ENCODE measurements at places on chromosomes 6 and 20. TPM values are rescaled to one million over a fixed set of nuclear protein-coding genes. Genes with fewer than 3 reads are reported as not detected.

GRCh38 chr20:44544263-44544662 is 22.4 kb upstream of the SERINC3 start:
- DNase-seq, result no peak

DNA sequence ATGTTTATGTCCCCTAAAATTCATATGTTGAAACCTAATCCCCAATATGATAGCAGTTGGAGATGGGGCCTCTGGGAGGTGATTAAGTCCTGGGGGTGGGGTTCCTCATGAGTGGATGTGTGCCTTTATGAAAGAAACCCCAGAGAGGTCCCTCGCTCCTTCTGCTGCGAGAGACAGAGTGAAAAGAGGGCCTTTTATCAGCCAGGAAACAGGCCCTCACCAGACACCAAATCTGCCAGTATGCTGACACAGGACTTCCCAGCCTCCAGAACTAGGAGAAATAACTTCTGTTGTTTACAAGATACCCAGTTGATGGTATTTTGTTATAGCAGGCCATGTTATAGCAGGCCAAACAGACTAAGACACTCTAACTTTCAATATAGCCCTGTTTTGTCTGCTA is 100.9 kb upstream of the NFATC2 start:
- DNase-seq, result no peak

GRCh38 chr6:167737205-167737830 is 89.4 kb upstream of the AFDN start:
- no peak for DNase-seq

- DNase-seq, result peak; percentile 74
These were observed 95.6 kb downstream of the LAMP5 start for GRCh38 chr20:9609887-9610502.

OTOR gene
- not detected for total RNA-seq

GRCh38 chr6:15504581-15505350 is 158.1 kb downstream of the DTNBP1 start:
- DNase-seq, result peak; percentile 90

- no peak for DNase-seq
These were observed 545.4 kb upstream of the JAG1 start for GRCh38 chr20:11219192-11219591.

DNA sequence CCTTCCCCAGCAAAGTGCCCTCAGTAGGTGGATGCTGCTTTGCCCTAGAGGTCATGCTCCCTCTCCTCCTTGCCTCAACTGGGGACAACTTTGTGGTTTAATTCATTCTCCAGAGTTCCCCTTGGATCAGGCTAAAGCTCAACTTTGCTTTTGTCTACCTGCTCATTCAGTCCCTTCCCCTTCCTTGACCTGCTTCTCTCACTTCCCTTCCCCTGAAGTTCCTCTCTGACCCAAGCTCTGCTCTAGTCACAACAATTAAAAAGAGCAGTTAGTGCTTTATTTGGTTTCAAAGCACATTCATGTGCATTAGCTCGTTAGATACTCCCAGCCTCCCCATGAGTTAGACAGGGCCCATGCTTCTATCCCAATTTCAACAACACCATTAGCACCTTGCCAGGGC is 71.3 kb downstream of the DZANK1 start:
- no peak for DNase-seq

- DNase-seq, result peak; percentile 58
These were observed 89.0 kb downstream of the CDS2 start for GRCh38 chr20:5215672-5216304.

- no peak for DNase-seq
These were observed 53.1 kb downstream of the PSMG4 start for GRCh38 chr6:3311826-3312225.

CLIC1 gene
- total RNA-seq, result 1,153 TPM

DNA sequence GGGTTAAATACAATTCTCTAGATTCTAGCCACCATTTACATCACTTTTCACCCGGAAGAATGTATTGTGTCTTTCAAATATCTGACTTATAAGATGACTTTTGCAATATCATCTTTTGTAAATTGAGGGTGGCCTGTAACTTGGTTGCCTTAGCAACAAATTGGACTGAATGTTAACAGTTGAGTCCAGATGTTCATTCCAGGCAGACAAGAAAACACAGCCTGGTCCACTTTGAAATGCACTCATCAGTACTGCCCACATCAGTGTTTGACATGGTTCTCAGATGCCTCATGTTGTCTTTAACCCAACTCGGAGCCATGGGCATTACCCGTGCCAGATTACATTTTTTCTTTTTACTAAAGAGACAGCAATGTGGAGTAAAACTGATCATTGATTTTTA is 781.6 kb upstream of the CHD6 start:
- no peak for DNase-seq

DNA sequence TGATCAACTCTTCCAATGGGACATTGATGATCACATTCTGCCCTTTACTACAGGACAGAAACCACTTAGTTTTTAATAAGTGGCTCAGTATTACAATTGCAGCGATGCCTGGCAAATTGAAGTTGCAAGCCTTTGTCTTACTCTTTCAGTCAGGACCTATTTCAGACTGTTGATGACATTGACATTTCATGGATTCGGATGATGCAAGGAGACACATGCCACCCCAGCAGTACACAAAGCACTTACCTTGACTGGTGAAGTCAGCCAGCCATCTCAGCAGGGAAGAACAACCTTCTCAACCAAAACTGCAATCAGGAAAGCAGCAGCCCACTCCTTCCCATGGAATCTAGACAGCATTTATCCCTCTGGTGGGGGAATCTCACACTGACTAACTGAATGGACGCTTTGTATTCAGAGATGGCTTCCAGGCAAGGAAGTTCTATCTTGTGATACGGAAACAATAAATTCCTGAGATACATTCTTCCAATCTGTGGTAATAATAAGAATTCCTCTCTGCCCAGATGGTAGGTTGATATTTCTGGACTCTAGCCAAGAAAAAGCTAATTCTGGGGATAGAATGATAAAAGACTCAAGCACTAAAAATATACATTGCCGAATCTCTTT is 24.8 kb downstream of the NFYA start:
- peak; percentile 66 for DNase-seq

TINAG gene
- total RNA-seq, result not detected

COL10A1 gene
- total RNA-seq, result not detected

ROS1 gene
- 0.47 TPM for total RNA-seq

DNA sequence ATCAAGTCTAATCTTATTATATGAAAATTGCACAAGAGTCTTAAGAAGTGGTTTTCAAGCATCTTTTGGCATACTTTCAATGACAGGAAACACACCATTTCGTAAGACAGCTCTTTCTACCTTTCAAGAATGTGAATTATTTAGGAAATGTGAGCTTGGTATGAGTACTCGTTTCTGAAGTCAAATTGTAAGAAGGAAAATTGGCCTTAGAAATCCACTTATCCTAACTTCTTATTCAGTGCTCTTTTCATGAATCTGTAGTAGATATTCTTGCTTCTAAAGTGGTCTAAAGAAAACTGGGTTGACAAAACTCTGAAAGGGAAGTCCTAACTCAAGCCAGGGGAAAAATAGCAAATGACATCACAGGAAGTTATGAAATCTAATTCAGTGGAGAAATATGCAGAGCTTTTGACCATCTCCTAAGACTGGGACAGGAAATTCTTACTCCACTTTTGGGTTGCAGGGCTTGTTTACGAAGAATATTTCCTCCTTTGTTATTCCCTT is 38.5 kb upstream of the OGFRL1 start:
- peak; percentile 59 for DNase-seq

DNA sequence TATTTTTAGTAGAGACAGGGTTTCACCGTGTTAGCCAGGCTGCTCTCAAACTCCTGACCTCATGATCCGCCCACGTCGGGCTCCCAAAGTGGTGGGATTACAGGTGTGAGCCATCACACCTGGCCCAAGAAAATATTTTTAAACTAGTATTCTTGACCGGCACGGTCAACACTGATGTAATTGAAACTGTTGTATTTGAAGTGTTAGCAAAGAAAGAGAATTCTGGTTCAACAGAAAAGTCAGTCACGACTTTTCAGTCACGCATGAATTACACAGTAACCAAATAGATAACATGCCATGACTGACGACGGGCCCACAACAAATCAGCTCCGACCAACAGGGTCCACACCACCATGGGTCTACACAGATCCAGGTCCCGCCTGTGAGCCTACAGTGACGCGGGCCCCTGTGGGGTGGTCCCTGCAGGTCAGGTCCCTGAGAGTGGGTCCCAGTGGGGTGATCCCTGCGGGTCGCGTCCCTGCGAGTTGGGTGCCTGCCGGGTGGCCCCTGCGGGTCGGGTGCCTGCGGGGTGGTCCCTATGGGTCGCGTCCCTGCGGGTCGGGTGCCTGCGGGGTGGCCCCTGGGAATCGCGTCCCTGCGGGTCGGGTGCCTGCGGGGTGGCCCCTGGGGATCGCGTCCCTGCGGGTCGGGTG is 1.0 kb downstream of the GMEB2 start:
- no peak for DNase-seq

- no peak for DNase-seq
These were observed 28.5 kb downstream of the SLX4IP start for GRCh38 chr20:10463622-10464021.

GGTLC1 gene
- total RNA-seq, result not detected

DNA sequence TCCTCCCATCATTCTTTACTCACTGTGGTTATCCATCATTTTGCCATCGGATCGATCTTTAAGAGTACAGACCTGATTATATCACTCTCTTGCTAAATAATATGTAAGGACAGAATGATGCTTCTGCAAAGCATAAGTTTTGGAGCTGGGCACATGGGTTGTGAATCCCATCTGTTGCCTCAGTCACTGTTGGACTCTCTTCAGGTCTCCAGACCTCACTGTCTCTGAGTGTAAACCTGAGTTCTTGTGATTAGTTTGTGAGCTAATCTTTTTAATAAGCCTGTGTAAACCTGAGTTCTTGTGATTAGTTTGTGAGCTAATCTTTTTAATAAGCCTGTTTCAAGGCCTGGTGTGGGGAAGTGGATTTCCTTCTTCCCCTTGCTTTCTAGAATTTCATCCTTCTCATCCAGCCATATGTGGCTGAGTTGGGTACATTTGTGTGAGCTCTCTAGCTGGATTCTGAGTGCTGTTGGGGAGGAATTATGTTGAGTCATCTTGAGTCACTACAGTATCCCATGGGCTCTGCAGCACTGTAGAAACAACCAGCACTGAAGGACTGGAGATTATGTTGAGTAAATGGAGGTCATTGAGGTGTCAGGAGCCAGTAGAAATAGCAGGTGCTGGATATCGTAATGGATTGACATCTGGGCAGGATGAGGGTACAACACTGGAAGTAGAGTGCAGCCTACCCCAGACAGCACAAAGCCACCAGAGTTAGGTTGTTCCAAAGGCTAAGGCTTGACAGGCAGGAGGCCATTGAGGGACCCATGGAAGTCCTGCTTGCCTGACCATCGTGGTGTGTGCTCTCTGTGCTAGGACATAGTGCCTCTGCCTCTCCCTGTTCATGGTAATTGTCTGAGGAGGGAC is 52.4 kb downstream of the SCAND1 start:
- peak; percentile 89 for DNase-seq

POU5F1 gene
- not detected for total RNA-seq

- peak; percentile 72 for DNase-seq
These were observed 8.1 kb downstream of the SYNJ2 start for GRCh38 chr6:157989541-157990289.

- DNase-seq, result peak; percentile 84
These were observed 1.8 kb downstream of the NFKBIE start for GRCh38 chr6:44263354-44264100.

DNA sequence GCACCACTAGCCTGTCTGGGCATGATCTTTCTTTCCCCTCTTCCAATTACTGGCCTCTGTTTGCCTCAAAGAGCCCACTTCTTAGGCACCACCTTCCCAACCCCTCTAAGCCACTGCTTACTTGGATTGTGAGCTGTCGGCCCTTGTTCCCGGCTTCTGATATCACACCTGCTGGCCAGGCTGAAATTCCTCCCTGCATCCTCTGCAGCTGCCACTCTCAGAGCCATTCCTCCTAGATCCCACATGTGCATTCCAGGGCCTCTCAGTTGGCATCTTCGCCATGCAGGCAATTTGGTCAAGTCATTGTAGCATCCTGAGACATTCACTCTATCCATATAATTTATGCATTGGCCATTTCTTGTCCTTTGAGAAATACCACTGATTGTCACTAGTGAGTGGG is 135.9 kb downstream of the OLIG3 start:
- no peak for DNase-seq

TAAR1 gene
- total RNA-seq, result not detected

TRIM27 gene
- total RNA-seq, result 59.1 TPM

DNA sequence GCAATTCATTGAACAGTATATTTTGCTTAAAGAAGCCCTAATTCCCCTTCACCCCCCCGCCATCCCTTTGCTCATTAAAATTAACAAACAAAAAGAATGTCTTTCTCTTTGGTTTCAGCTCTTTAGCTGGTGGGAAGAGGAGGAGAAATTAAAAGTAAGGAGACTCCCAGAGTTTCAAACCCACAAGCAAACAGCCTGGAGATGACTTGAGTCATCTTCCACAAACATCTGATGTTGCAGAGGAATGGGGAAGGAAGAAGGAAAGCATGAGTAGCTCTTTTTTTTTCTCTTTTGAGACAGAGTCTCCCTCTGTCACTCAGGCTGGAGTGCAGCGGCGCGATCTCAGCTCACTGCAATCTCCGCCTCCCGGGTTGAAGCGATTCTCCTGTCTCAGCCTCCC is 189.6 kb downstream of the ADAT2 start:
- no peak for DNase-seq

CCN6 gene
- not detected for total RNA-seq

DPM1 gene
- total RNA-seq, result 247 TPM

DNA sequence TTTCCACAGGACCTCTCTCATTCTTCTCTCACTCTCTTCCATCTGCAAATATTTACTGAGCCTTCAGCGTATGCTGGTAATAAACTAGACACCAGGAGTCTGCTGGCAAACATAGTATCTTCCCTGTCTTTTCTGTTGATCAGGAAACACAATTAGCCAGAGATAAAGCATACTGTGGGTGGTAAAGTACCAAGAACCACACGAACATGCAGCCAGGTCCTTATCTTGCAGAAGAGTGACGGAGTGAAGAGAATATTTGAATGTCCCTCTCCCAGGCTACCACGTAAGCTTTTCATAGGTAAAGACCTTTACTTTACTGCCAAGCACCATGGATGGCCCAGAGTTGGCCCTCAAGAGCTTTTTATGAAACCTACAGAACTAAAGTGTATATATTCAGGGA is 13.3 kb downstream of the FHL5 start:
- no peak for DNase-seq

OPRL1 gene
- total RNA-seq, result 0.81 TPM

GRCh38 chr6:75818098-75818855 is 69.2 kb downstream of the MYO6 start:
- no peak for DNase-seq

DNA sequence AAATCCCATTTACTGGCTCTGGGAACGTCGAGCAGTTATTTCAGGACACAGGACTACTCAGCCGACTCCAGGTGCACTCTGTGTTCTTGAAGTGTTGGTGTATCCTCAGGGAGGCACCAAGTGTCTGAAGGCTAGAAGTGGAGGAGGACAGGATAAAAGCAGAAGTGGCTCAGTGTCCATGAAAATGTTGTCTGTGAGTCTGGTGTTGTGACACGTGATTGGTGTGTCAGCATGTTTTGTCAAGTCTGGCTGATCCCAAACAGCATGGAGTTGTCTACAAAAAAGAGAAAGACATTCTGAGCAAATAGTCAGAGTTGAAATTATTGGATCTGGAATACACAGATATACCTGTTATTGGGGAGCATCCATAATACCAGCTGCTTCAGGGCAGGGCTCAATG is 30.3 kb downstream of the SCGN start:
- no peak for DNase-seq

ANKRD6 gene
- total RNA-seq, result 10.7 TPM

GRCh38 chr20:409697-410559 is 1.8 kb downstream of the RBCK1 start:
- DNase-seq, result no peak
